Kidney (tissue), 22 donors: ENCODE measurements at places on chromosomes 5 and 9. TPM values are rescaled to one million over a fixed set of nuclear protein-coding genes. Genes with fewer than 3 reads are reported as not detected.
A peak's percentile ranks its signal among the peaks of the same experiment; 100 is the strongest.

The OR1L8 gene
- not detected for total RNA-seq

The SLC45A2 gene
- total RNA-seq = 0.22 TPM

- no peak for DNase-seq
These were observed 180.8 kb downstream of the RASEF start for GRCh38 chr9:82882138-82882537.

GRCh38 chr5:75656311-75657003 lies 45.2 kb downstream of the ANKDD1B start:
- peak; percentile 56 for DNase-seq

DNA sequence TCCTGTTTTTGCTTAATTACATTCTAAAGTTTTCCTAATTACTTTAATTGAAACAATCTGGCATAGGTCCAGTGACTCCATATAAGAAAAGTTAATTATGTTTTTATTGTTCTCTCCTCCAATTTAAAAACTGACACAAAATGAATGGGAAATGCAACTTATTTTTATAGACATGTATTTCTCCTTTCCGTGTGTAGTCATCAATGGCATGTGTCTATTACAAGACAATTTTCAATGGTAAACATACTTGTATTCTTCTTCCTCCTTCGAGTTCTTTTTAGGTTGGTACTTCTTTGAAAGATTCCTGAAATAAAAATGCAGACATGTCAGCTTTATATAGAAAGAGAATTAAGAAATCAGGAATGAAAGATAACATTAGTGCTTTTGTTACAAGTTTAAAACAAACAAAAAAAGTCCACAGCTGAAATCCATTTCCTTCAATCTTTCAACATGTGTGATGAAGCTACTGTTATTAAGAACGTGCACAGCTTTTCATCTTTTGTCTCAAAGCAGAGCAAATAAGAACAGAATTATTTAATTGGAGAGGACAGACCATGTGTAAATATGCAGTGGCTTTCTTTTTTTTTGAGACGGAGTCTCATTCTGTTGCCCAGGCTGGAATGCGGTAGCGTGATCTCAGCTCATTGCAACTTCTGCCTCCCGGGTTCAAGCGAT lies 63.8 kb downstream of the FNBP1 start:
- DNase-seq = no peak

The JAKMIP2 gene
- total RNA-seq = 0.38 TPM

The RORB gene
- total RNA-seq = 0.41 TPM

GRCh38 chr9:88936132-88936531 lies 55.1 kb upstream of the S1PR3 start:
- DNase-seq = no peak

The TMEM232 gene
- 11.3 TPM for total RNA-seq

- DNase-seq = peak; percentile 90
These were observed 1.2 kb downstream of the ARRDC3 start for GRCh38 chr5:91381774-91382359.

The RPS23 gene
- 1,470 TPM for total RNA-seq
